Activated CD4-positive, alpha-beta T cell treated with anti-CD3 and anti-CD28 coated beads for 48 hours (primary cell): ENCODE measurements at places on chromosomes 5 and 9.

GRCh38 chr5:133943475-133943817, 25.0 kb downstream of the C5orf15 start:
- no peak for DNase-seq

GRCh38 chr9:70260007-70260443, 1.2 kb downstream of the SMC5 start:
- no peak for DNase-seq

DNA sequence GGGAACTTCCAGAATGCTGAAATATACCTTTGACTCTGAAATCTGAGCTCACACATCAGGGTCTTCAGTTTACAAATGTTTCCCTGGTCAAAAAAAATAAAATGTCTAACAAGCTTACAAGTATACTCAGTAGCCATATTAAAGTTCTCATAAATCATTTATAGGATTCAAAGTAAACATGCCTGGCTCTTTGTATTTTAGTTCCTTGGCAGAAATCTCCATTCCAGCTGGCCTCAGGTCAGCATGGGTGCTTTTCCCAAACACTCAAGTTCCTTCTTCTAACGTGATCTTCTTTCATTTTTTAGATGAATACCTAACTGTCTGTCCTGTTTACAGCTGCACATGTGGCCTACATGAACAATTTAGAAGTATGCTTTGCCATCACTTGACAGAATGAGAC, 263.2 kb downstream of the GAS1 start:
- DNase-seq: no peak

DNA sequence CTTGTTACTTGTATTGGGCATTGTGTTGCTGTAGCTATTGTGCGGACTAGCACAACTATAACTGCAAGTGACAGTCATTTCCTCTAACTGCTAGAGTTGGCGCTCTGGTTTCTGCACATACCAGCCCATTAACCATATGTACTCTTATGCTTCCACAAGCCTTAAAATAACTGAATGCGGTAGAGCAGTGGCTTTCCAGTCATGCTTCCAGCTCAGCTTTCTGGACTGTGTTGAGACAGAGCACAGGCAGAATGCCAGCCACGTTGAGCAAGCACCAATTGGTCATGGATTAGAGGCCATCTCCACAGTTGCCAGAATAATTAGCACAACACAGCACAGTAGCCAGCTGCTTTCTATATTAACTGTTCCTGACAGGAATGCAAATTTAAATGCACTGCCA, 12.2 kb downstream of the INVS start:
- DNase-seq: no peak

DNA sequence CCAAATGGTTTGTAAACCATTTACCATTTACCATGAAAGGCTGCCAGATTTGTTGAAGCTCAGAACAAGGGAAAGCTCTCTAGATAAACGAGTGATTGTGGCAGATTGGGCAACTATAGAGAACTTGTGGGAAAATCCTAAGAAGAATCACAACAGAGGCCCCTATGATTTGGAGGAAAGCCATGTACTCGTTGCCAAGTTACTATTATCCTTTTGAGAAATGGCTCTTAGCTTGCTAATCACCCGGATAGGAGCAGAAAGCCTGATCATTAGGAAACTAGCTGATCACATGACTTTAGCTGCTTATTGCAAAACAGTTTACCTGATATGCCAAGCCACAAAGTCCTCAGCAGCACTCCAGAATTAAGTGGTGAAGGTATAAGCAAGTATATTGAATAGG, 23.5 kb upstream of the ATG10 start:
- DNase-seq: no peak

DNA sequence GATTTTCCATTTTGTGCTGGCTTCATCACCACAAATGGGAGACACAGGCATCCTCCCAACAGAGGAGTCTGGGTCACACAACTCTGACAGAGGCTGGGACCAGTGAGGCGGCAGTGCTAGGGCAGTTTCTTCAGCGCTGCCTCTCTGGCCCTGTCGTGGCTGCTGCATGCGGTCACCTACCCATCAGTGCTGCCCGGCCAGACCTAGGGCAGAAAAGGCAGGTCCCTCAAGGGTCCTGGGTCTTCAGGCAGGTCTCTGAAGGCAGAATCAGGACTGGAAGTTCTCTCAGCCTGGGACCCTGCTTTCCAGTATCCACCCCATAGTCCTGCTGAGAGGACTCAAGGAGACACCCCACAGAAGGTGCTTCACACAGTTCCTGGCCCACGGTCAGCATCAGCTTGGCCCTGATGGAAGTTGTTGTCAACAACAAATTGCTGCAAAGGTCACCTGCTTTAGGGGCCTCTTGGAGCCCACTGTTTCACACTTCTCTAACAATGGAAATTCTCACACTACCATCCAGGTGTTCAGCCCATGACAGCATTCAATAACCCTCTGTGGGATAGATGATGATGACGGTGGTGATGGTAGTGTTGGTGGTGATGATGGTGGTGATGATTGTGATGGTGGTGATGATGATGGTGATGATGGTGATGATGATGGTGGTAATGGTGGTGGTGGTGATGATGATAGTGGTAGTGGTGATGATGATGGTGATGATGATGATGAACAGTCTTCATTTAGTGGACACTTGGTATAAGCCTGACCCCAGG, 146.4 kb upstream of the PPP1R26 start:
- DNase-seq: no peak

- DNase-seq: no peak
Observed at GRCh38 chr5:111998871-111999270, 241.9 kb upstream of the NREP start.

- peak; percentile 90 for DNase-seq
Observed at GRCh38 chr5:177500685-177501522, 3.5 kb upstream of the PDLIM7 start.

DNA sequence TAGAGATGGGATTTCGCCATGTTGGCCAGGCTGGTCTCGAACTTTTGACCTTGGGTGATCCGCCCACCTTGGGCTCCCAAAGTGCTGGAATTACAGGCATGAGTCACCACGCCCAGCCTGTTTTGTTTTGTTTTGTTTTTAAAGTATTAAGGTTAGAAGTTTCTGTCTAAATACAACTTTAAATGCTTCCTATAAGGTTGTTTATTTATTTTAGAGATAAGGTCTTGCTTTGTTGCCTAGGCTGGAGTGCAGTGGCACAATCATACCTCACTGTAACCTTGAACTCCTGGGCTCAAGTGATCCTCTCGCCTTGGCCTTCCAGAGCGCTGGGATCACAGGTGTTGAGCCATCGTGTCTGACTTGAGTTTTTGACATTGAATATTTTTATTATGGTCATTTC, 11.4 kb downstream of the MRRF start:
- no peak for DNase-seq

DNA sequence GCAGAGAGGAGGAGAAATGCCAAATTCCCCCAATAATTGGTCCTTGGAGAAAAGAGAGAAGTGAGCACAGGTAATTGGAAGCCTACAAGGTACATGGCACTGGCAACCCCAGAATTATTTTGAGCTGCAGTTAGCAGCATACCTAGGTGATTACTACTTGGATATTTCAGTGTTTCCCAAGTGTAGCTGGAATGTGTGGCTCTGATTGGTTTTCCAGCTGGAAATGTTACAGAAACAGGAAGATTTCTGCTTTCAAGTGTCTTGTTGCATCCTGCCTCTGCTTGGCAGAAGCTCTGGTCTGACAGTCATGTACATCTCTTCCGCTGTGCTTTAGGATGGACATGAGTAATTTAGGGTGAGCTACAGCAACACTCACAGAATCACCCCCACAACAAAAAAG, 262.1 kb downstream of the ENC1 start:
- no peak for DNase-seq

DNA sequence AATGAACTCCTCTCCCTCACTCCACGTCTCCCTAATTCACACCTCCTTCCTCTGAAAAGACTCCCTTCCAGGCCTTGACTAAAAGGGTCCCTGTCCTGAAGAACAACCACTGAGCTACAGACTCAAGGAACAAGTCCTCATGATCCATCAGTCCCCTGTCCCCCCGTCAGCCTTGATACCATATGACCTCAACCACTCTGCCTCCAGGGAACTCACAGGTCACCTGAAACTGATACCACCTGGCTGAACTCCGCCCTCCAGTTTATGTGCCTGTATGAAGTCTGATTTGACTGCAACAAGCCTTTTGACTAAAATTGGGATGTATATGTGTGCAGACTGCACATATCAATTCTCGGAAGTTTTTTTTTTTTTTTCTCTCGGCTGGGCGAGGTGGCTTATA, 88.7 kb downstream of the UGCG start:
- no peak for DNase-seq

GRCh38 chr9:98502976-98503325, 205.8 kb downstream of the GABBR2 start:
- no peak for DNase-seq

DNA sequence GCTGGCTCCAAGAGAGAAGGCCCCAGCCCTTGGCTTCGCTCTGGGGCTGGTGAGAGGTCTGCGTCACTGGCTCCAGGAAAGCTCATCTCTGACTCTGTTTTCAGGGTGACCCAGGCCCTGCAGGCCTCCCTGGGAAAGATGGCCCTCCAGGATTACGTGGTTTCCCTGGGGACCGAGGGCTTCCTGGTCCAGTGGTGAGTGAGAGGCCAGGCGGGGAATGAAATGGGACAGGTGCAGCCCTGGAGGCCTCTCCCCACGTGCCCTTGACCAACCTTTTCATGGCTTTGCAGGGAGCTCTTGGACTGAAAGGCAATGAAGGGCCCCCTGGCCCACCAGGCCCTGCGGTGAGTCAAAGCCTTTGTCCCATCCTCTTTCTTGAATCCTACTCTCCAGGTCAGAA, 75.7 kb upstream of the FCN2 start:
- no peak for DNase-seq

- DNase-seq: no peak
Observed at GRCh38 chr5:158977642-158978041, 122.1 kb downstream of the EBF1 start.

DNA sequence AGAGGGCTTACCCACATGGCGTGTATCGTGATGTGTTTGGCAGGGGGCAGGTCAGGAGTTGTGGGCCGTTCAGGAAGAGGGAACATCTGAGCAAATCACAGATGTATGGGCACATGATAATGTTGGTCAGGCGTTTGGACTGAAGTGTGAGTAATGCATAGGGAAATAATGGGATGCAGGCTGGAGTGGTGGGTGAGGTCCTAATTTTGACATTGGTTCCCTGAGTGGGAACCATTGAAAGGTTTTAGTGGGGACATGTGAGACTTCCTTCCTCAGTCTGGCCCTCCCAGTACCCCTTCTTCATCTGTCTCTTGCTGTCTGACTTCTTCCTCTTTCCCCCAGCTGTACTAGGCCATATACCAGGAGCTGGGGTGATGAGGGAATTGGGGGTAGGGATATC, 7.6 kb downstream of the OTULIN start:
- no peak for DNase-seq

DNA sequence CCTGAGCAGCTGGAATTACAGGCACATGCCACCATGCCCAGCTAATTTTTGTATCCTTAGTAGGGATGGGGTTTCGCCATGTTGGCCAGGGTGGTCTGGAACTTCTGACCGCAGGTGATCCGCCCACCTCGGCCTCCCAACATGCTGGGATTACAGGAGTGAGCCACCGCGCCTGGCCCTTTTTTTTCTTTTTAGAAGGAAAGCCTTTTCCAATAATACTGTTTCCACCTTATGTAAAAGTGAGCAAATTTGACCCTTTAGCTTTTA, 23.7 kb upstream of the F2R start:
- no peak for DNase-seq

- peak; percentile 72 for DNase-seq
Observed at GRCh38 chr5:68464424-68464823, 248.9 kb downstream of the PIK3R1 start.

- DNase-seq: peak; percentile 25
Observed at GRCh38 chr5:140295414-140295813, 7.5 kb downstream of the PFDN1 start.

GRCh38 chr9:105233873-105234272, 10.6 kb upstream of the SLC44A1 start:
- no peak for DNase-seq

GRCh38 chr5:51377151-51378060, 5.8 kb upstream of the ISL1 start:
- no peak for DNase-seq

- no peak for DNase-seq
Observed at GRCh38 chr9:99069075-99069474, 35.8 kb upstream of the TGFBR1 start.

DNA sequence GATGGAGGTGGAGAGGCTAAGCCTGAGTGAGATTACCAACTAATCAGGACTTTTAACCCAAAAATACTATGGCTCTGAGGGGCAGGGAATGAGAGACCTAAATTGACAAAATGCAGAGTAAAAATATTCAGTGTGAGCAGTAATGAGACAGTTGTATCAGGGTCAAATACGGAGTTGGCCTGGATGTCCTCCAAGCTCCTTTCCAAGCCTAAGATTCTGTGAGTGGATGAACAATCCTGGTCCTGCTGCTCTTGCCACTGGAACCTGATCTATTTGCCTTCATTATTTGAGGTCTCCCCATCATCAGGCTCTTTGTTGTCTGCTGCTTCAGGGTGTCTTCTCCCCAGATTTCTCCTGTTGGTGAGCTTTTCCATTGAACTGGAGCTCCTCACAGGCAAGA, 1.1 kb downstream of the PDCD1LG2 start:
- no peak for DNase-seq

- DNase-seq: no peak
Observed at GRCh38 chr9:28134446-28134976, 561.2 kb upstream of the C9orf72 start.

GRCh38 chr5:173247041-173247440, 12.0 kb upstream of the NKX2-5 start:
- no peak for DNase-seq

DNA sequence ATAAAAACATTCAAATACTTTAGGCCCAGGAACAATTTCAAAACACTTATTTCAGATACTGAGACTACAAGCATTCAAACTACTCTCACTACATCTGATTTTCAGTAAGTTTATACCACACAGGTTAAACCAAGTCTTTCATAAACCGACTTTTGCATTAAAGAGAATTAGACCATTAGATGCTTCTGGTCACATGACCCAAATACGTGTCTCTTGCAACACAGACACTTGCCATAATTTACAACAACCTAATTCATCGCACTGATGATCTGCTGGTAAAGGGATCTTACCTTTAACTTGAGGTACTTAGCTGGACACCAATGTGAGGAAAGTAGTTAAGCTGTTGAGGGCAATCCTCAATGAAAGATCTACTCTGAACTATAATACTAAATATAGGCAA, 3.2 kb downstream of the HNRNPH1 start:
- DNase-seq: no peak

- no peak for DNase-seq
Observed at GRCh38 chr5:118902656-118903438, 85.5 kb downstream of the DTWD2 start.

DNA sequence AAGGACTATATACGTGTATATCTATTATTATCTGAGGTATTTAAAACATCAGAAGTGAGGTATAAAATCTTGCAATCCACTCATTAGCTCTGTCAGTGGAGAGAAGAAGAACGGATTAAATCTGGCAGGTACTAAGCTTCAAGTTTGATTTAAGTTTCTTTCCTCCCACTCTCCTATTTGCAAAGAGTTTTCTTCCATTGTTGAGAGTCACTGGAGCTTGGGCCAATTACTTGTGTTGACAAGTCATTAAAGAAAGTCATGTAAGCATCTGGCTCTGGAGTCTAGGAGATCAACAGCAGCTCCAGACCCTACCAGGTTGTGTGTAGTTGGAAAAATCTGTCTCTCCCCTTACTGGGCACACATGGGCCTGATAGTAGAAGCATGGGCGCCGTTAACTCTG, 476.8 kb upstream of the SMARCA2 start:
- DNase-seq: no peak
